ENCODE measurements at places on chromosomes 5 and 9.

- DNase-seq = no peak
These were observed 663.6 kb upstream of the RIOK2 start for GRCh38 chr5:97846643-97847042.

DNA sequence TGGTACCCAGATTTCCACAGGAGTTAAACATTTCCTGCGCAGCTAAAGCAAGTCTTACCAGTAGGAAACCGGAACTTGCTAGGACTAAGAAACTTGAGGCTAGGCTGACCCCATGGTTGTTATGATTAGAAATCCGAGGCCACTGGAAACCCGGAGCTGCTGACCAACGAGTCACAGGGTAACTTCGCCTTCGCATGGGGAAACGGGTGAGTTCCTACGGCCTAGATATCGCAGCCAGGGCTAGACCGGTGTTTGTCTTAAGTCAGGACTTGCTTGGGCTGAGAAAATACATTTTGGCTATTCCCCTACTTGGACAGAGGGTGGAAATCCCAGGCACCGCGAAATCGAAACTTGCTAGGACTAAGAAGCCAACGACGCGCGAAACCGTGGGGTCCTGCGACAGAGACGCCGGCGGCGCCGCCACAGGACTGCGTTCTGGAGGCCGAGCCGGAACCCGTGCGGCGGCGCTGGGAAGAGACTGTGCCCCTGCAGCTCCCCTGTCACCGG is 1.6 kb upstream of the ANXA2R start:
- DNase-seq = peak; percentile 37

DNA sequence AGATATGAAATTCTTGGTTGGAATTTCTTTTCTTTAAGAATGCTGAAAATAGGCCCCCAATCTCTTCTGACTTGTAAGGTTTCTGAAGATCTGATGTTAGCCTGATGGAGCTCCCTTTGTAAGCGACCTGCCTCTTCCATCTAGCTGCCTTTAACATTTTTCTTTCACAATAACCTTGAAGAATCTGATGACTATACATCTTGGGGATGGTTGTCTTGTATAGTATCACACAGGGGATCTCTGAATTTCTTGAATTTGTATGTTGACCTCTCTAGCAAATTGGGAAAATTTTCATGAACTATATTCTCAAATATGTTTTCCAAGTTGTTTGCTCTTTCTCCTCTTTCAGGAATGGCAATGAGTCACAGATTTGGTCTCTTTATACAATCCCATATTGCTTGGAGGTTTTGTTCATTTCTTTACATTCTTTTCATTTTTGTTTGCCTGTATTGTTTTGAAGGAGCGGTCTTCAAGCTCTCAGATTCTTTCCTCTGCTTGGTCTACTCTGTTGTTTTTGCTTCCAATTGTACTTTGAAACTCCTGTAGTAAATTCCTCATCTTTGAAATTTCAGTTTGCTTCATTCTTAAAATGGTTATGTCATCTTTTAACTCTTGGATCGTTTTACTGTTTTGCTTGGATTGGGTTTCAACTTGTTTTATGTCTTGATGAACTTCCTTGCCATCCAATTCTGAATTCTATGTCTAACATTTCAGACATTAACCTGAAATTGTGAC is 245.2 kb upstream of the TARS1 start:
- no peak for DNase-seq

DNA sequence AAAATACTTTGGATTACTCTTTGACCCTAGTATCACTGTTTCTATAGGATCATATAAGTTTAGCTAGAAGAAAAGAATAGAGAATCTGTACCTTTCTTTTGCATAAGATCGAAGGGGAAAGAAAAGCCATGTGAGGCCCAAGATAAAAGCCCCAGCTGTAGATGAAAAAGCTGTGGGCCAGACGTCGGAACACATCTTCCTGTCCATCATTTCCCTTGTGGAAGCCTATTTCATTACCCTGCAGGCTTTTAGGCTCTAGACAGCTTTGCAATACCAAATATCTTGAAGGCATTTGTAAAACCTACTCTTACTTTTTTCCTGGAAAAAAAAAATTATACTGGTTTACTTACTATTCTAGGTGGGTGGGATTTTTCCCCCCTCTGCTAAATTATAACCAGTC is 10.0 kb downstream of the PALM2AKAP2 start:
- DNase-seq = no peak

DNA sequence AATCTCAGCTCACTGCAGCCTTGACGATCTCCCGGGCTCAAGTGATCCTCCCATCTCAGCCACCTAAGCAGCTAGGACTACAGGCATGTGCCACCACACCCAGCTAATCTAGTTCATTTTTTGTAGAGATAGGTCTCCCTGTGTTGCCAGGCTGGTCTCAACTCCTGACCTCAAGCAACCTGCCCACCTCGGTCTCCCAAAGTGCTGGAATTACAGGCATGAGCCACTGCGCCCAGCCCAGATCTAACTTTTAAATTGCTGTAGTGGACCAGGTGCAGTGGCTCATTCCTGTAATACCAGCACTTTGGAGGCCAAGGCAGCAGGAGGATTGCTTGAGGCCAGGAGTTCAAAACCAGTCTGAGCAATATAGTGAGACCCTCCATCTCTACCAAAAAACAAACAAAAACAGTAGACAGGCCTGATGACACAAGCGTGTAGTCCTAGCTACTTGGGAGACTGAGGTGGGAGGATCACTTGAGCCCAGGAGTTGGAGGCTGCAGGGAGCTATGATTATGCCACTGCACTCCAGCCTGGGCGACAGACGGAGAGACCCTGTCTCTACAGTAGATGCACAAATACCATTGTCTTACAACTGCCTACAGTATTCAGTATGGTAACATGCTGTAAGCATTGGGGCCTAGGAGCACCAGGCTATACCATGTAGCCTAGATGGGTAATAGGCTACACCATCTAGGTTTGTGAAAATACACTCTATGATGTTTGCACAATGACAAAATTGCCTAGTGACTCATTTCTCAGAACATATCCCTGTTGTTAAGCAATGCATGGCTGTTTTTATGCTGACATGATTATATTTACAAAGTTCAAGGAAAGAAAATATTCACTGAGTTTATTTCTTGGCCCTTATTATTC is 1.5 kb upstream of the SIT1 start:
- no peak for DNase-seq

- peak; percentile 19 for DNase-seq
These were observed 82.3 kb downstream of the PTCD2 start for GRCh38 chr5:72402381-72402890.

GRCh38 chr9:136308006-136308701 is 4.3 kb upstream of the CCDC187 start:
- no peak for DNase-seq

GRCh38 chr5:160966921-160967320 is 114.9 kb upstream of the ATP10B start:
- no peak for DNase-seq

DNA sequence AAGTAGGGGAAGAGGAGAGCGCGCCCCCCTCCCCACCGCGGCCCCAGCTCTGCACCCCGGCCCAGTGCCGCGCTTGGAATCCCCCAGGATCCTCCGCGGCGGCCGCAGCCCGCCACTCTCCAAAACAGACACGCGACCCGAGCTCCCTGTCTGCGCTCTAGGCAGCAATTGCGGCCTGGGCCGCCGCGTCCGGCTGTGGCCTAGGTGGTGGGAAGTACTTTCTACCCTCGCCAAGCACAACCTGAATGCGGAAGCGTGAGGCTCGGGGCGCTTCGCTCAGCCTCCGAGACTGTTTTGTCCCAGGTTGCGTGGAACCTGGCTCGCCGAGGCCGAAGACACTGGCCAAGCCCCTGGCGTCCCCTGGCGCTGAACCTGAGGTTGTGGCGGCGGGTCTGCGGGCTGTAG is 3.3 kb upstream of the FOXB2 start:
- DNase-seq = no peak

DNA sequence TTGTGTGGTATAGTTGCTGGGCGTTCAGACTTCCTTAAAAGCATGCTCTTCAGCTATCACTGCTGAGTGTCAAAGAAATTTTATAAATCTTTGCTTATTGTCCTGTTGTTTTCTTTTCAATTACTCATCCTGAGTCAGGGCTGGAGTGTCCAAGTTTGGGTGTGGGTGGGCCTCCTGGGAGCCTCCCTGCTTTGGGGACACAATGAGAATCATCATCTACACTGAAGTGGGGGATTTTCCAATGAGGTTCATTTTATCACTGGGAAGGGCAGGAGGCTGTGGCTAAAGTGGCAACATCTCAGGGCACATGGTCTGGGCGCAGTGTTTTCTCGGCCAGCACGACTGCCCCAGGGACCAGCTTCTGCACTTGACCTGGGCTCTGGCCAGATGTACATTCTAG is 19.5 kb downstream of the GFPT2 start:
- peak; percentile 60 for DNase-seq

GRCh38 chr5:7763621-7764072 is 87.3 kb downstream of the CFAP90 start:
- no peak for DNase-seq

GRCh38 chr5:31469886-31470285 is 62.0 kb downstream of the DROSHA start:
- DNase-seq = no peak

GRCh38 chr9:20333991-20334390 is 288.3 kb downstream of the MLLT3 start:
- no peak for DNase-seq

- no peak for DNase-seq
These were observed 50.3 kb downstream of the MAMDC2 start for GRCh38 chr9:70093944-70094343.

DNA sequence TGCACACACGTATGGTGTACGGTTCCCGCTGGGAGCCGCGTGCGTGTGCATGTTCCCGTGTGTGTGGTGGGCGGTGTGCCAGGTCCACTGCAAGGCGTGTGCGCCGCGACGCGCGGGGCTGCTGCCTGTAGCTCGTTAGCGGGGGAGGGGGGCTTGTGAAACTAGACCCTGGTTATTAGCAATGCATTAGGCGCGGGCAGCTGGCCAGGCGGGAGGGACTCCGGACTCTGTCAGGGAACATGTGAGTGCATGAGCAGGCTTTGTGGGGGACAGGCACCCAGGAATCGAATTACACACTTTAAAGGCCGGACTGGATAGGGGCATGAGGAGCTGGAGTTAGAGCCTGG is 32.2 kb upstream of the ENHO start:
- no peak for DNase-seq

- DNase-seq = no peak
These were observed 190.9 kb downstream of the RFK start for GRCh38 chr9:76203373-76203772.

DNA sequence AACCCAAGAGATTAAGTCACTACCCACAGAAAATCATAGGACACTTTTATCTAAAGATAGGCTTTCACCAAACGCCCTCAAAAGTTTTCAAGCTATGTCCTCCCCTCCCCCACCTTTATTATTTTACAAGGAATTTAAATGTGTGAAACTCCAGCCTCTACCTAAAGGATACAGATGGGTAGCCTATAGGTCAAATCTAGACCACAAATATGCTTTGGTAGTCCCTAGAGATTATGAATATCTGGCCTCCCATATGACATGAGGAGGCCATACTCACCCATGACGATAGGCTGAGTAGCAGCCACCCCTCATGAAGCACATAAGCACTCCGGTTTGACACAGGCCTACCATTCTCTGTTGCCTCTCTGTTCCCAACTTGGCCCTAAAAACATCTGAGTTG is 11.9 kb downstream of the SIL1 start:
- peak; percentile 15 for DNase-seq

DNA sequence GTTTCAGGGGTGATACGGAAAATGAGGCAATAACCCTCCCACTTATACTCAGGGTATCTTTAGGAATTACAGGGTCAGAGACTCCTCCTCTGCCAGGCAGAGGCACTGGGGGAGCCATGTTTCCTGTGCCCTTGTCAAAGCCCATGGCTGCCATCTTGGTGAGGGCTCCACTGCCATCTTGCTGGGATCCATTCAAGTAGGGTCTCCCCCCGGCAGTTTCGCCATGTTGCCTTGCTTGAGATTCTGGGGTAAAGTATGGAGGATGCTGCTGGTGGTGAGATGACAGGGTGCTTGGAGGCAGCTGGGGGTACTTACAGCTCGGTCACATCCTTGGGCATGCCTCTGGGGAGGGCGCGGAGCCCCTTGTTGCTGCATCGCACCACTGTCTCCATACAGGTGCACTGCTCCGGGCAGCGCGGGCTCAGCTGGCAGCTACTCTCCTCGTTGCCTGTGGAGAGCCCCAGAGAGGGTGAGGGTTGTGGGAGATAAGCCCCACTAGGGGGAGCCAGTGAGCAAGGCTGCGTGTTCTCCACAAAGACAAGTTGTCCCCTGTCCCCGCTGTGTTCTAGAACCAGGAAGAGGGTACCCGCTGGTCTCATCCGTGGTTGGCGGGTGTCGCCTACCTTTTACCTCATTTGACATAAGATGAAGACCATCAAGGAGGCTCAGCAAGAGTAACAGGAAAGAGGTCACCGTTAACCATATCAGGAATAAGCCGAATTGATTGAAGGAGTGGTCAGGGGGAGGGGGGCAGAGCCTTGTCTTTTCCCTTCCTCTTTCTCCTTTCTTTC is 169.0 kb upstream of the PANK3 start:
- DNase-seq = no peak

- DNase-seq = no peak
These were observed 6.3 kb downstream of the NR2F1-AS1 start for GRCh38 chr5:93574491-93575305.

DNA sequence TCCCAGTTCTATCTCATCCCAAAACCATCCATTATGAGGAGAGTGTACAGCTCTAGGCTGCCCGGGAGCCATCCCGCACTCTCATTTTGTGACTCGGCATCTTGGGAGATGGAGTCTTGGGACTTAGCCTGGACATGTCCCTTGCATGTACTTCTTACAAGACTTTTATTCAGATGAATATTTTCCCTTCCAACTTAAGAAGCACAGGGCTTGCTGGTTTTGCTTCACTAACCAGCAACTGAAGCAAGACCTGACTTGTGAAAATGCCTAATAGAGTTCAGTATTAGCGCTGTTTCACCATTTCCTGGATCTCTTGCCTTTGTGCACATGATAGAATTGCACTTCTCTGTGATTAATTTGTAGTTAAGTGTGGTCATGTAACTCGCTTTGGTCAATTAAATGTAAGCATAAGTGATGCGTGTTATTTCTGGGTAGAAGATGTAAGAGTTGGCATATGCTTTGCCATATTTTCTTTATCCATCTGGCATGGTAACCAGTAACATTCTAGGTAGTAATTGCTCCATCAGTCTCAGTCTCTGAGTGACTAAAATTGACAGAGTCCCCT is 55.8 kb downstream of the PDCD1LG2 start:
- DNase-seq = no peak

DNA sequence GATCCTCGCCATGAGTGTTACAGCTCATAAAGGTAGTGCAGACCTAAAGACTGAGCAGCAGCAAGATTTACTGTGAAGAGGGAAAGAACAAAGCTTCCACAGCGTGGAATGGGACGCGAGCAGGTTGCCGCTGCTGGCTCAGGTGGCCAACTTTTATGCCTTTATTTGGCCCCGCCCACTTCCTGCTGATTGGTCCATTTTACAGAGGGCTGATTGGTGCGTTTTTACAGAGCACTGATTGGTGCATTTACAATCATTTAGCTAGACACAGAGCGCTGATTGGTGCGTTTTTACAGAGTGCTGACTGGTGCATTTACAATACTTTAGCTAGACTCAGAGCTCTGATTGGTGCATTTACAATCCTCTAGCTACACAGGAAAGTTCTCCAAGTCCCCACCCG is 13.9 kb downstream of the PLK2 start:
- no peak for DNase-seq

Measured in hepatic stellate cell (primary cell).